ENCODE measurements at places on chromosomes 12 and 14.

GRCh38 chr12:47219243-47219642 lies 139.5 kb upstream of the AMIGO2 start:
- no peak for DNase-seq

DNA sequence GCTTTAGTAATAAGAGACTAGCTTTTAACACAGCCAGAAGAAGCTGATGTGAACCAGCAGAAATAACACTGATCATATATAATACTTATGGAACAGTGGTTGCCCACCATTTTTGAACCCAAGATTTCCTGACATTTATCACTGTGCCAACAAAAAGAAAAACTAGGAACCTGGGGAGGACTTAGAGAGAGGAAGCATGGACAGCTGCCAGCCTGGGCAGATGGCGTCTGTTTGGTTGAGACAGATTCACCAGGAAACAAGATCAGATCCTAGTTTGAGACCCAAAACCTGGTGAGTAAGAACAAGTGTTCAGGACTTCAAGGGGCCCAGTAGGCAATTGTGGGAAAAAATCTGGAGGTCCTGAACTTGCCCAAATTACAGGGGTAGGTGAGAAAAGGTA lies 95.3 kb downstream of the BICD1 start:
- no peak for DNase-seq

DNA sequence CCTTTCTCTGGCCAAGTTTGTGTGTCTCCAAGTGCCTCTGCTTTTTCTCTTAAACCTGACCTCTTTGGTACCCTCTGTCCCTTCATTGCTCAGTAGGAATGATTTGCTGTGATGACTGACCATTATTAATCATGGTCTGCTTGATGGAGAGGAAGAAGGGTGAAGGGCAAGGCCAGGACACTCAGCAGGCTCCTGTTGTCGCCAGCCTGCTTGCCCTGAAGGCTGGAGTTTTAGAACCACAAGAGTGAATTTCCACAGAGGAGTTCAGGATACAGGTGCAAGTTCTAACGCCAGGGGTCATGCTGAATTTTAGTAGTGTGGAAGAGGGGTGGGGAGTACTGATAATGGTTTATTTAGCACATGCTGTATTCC lies 2.8 kb upstream of the ITGA5 start:
- DNase-seq: no peak

DNA sequence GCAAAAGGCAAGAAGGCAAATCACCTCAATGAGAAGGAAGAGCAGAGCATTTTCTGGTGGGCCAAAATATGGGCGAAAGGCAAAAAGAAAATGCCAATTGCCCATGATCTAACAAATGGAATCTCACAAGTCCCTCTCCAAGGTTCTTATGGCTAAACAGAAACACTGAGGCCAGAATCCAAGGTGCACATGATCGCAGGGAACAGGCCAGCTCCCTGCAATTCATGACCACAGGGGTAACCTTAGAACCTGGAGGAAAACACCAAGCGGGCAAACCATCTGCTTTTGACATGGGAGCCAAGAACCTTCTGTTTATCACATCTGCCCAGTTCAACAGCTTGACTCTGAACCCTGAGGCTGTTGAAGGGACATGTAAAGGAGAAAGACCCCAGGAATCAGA lies 60.0 kb downstream of the NT5DC3 start:
- DNase-seq: no peak

DNA sequence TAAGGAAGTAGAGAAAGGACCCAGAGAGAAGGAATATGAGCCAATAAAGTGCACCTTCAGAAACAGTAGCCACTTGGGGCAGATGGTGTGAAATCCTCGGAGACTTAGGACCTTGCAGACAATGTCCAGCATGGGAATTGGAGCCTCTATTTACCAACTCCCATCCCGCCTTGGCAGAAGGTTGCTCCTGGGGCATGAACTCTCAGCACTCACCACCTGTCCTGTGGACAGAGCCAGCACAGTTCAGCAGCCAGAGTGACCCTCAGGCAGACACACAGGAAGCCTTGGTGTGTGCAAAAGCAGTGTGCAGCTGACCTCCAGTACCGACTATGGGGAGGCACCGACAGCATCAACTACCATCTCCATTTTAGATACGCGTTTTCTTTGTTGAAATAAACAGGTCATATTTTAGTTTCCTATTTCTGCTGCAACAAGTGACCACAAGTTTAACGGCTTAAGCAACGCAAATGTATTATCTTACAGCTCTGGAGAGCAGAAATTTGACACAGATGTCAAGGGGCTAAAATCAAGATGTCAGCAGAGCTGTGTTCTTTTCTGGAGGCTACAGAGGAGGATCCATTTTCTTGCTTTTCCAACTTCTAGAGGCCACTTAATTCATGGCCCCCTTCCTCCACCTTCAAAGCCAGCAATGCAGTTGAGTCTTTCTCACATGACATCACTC lies 428.1 kb downstream of the MED13L start:
- no peak for DNase-seq

GRCh38 chr14:55904086-55904485 lies 214.1 kb upstream of the PELI2 start:
- no peak for DNase-seq

- DNase-seq: no peak
Measured at GRCh38 chr12:42677461-42677860, 87.9 kb upstream of the PRICKLE1 start.

- DNase-seq: no peak
Measured at GRCh38 chr12:7749442-7749841, 2.3 kb upstream of the CLEC4C start.

- DNase-seq: no peak
Measured at GRCh38 chr14:56814519-56814959, 4.3 kb upstream of the OTX2 start.

- DNase-seq: no peak
Measured at GRCh38 chr12:102522768-102523167, 42.4 kb upstream of the IGF1 start.

- DNase-seq: no peak
Measured at GRCh38 chr12:57616383-57617101, 5.3 kb downstream of the ARHGEF25 start.

DNA sequence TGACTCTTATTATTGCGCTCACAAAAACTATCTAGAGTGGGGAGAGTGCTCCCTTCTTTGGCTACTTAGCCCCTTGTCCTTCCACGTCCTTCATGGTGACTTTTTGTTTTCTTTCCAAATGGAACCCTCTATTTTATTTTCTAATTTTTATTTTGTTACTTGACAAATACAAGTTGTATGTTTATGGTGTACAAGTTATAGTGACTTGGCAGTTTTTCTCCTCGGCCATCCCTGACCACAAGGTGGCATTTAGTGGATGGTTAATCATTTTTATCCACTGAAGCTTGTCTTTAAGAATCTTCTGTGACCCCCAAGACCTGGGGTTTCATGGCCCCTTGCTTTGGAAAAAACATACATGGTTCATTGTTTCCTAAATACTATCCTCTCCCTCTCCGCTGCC lies 70.1 kb downstream of the NKX2-1 start:
- no peak for DNase-seq

GRCh38 chr14:101031721-101032120 lies 128.2 kb upstream of the RTL1 start:
- no peak for DNase-seq

DNA sequence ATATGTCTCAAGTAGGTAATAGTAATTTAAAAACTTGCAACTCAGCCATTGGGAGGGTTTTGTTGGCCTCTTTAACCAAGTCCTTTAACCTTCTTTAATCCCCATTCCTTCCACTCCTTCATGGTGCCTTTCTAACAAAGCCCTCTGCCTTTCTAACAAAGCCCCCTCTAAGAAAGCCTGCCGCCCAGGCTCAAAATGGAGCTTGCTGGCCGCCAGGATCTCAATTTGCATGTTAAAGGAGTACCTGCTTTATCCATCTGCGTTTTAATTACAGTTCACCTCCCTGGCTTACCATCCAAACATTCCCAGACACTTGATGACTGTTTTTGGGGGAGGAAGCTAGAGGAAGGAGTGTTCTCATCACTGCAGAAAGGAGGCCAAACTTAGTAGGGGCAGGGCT lies 183.4 kb downstream of the PTPN11 start:
- DNase-seq: no peak

- DNase-seq: peak; percentile 22
Measured at GRCh38 chr14:47278233-47278842, 397.1 kb downstream of the MDGA2 start.

DNA sequence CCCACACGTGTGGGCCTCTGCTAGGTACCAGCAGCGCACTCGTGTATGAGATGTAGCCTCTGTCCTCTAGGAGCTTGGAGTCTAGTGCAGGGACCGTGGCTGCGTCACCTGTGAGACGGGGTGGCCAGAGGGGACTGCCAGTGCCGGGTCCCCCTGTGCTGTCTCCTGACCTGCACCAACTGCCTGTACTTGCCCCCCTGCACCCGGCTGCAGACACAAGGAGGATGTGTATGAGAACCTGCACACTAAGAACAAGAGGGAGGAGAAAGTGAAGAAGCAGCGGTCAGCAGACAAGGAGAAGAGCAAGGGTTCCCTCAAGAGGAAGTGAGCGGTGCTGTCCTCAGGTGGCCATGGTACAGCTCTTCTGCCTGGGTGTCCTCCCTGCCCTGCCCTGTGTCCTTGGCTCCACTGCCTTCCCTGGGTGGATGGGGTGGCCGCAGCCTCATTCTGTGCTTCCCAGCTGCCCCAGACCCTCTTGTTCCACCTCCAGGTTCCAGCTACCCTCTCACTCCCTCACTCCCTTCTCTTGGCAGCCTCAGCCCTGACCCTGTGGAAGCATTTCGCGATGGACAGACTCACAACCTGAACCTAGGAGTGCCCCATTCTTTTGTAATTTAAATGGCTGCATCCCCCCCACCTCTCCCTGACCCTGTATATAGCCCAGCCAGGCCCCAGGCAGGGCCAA lies 9.6 kb downstream of the PTPN6 start:
- no peak for DNase-seq

DNA sequence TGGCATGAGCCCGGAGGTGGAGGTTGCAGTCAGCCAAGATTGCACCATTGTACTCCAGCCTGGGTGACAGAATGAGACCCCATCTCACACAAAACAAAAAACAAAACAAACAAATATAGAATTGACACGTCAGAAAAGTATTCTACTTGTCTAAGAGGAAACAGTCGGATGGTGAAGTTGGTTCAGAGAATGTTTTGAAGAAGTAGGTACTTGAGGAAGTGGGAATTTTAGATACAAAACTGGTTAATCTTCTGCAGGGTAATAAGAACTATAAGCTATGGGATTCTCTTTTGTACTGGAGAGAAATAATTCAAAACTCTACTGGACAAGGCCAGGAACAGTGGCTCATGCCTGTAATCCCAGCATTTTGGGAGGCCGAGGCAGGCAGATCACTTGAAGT lies 14.6 kb upstream of the TCTN1 start:
- no peak for DNase-seq

GRCh38 chr12:116640281-116640680 lies 81.1 kb downstream of the MAP1LC3B2 start:
- DNase-seq: no peak

DNA sequence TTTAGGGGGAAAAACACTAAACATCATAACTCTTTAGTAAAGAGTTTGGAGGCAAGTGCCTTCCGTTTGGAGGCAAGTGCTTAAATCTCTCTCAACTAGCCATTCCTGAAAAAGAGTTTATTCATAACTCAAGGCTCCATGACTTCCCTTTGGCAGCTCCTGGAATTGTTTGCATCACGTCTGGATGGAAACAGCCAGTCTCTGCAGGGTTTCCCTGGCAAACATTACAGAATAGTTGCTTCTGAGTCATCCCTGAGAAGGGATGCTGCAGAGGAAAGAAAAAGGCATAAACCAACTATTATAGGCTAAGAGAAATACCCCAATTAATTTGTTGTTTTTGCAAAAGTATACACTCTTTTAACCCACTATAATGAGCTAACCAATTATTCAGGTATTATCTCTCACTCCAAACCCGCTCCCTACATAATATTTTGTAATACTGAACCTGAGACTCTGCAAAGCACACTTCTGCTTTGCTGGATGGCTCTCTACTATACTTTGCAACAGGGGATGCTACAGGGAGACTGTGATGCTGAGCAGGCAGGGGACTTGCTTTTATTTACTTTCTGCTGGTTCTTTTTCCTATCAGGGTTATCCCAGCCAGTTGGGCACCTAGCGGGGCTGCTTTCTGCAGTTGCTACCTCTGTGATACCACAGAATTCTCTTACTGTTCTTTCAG lies 497.7 kb downstream of the FUT8 start:
- DNase-seq: no peak
